ENCODE measurements at places on chromosomes 12 and 14.

DNA sequence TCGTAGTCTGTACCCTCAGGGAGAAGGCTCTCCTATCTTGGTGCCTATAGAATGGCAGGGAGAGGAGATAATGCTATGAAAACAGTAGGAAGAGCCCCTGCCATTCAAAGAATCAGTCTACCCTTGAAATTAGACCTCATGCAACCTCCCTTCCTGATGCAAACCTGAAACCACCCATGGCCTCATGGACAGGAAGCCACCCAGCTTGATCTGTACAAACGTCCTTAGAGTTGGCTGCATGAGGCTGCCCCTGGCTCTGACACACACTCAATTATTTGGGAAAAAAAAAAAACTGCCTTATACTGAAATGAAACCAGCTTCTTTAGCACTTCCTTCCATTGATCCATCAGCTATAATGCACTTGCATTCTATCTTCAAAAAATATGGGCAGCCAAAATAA is 116.6 kb upstream of the BCL2L14 start:
- DNase-seq: no peak

- no peak for DNase-seq
Observed at GRCh38 chr12:3976351-3976938, 103.2 kb upstream of the PARP11 start.

- no peak for DNase-seq
Observed at GRCh38 chr12:24972078-24972477, 23.2 kb upstream of the BCAT1 start.

GRCh38 chr14:68182492-68182891 is 362.9 kb downstream of the RAD51B start:
- no peak for DNase-seq

DNA sequence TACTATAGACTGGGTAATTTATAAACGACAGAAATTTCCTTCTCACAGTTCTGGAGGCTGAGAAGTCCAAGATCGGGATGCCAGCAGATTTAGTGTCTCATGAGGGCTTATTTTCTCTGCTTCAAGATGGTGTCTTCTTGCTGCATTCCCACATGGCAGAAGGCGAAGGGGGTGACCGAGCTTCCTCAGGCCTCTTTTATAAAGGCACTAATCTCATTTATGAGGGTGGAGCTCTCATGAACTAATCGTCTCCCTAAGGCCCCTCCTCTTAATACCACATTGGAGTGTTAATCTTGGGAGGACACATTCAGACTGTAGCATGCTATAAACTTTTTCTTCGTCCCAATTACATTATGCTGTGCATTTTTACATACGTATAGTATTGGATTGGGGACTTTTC is 200.4 kb upstream of the ARHGAP5 start:
- no peak for DNase-seq

- no peak for DNase-seq
Observed at GRCh38 chr14:31596342-31597095, 35.3 kb downstream of the NUBPL start.

DNA sequence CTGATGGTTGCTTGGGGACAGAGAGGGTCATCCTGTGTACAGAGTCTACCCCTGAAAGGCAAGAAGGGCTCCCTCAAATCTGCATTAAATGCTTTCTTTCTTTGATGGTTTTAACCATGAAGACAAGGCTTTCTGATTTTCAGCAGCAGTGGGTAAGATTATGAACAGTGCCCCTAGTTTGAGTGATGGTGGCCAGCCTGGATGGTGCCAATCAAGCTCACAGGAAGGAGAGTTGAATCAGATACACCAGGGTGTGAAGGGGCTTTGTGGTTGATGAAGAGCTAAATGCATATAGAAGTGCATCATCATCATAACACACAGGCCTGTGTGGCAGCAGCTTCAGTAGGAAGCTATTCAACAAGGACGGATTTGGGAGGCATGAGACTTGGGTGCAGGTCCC is 5.7 kb downstream of the KRT85 start:
- DNase-seq: no peak

DNA sequence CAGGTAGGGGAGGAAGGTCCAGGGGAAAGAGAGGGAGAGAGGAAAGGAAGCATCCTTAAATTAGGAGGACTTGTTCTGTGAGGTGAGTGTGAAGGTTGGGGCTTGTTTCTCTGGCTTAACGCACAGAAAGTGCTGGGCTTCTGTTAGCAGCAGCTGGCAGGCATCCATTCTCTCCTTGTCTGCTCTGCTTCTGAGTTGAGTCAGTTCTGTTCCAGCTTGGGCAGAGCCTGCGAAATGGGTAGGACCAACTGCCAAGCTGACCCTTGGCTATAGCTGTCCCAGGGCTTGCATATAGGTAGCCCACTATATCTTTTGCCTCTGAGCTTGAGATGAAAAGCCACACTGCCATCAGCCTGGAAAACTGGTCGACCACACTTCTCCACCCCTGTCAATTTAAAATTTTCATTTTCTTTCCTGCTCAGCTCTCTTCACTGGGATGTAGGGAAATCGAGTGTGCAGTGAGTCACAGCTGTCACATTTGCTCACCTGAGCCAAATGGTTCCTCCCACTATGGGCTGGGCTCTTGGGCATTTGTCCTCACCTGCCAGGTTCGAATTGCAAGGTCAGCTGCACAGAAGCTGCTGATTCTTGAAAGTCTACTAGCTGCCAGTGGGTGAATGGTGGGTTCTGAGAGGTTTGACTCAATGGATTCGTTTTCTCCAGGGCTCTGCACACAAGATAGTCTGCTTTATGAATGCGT is 256.4 kb upstream of the PWP1 start:
- no peak for DNase-seq

GRCh38 chr12:7959701-7960121 is 23.7 kb upstream of the SLC2A3 start:
- DNase-seq: peak; percentile 97

- no peak for DNase-seq
Observed at GRCh38 chr12:52126605-52127578, 47.4 kb downstream of the SMIM41 start.

DNA sequence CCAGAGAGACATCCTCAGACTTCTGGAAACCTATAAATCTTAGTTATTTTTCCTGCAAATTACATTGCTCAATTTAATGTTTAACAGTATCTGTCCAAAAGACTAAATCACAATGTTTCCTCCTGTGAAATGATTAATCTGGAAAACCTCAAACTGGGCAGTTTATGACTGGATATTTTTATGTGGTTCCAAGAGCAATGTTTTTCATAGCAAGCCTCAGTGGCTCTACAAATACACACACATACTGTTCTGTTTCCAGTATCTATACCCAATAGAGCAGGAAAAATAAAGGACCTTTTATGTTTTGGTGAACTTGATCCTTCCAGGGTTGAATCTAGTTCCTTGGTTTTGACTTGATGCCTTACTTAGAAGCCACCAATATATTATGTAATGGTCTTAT is 9.2 kb downstream of the NID2 start:
- DNase-seq: no peak

DNA sequence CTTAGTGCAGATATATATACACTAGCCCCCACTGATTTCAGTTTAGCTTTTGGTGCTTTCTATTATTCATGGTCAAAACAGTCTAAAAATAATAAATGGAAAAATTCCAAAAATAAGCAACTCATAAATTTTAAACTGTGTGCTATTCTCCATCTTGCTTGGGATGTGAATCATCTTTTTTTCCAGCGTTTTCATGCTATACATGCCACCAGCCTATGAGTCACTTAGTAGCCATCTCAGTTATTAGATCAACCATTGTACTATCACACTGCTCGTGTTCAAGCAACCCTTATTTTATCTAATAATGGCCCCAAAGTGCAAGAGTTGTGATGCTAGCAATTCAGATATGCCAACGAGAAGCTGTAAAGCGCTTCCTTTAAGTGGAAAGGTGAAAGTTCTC is 73.9 kb upstream of the KRR1 start:
- no peak for DNase-seq

- no peak for DNase-seq
Observed at GRCh38 chr14:104803912-104804410, 3.1 kb downstream of the ZBTB42 start.

- no peak for DNase-seq
Observed at GRCh38 chr14:51131516-51131915, 36.6 kb upstream of the TRIM9 start.
